ENCODE measurements at places on chromosomes 3 and 15.

- no peaks in the 10 kb centered on the region for H3K36me3 ChIP-seq
- no peaks in the 10 kb centered on the region for H3K27me3 ChIP-seq
- no peak overlapping the region for H3K4me3 ChIP-seq
- H3K4me1 ChIP-seq = no peaks in the 10 kb centered on the region
Observed at GRCh38 chr3:174417573-174417972, 441.6 kb upstream of the NAALADL2 start.

GRCh38 chr3:182596676-182597410 lies 196.5 kb upstream of the ATP11B start:
- no peak for DNase-seq
- H3K4me1 ChIP-seq = no peaks in the 10 kb centered on the region
- H3K36me3 ChIP-seq = no peaks in the 10 kb centered on the region

GRCh38 chr15:91866971-91867372 lies 13.5 kb downstream of the SLCO3A1 start:
- H3K4me3 ChIP-seq = no peak overlapping the region
- peaks cover 66% of the 10 kb centered on the region for H3K4me1 ChIP-seq
- H3K36me3 ChIP-seq = peaks cover 4% of the 10 kb centered on the region
- H3K27ac ChIP-seq = no peak overlapping the region
- DNase-seq = no peak

DNA sequence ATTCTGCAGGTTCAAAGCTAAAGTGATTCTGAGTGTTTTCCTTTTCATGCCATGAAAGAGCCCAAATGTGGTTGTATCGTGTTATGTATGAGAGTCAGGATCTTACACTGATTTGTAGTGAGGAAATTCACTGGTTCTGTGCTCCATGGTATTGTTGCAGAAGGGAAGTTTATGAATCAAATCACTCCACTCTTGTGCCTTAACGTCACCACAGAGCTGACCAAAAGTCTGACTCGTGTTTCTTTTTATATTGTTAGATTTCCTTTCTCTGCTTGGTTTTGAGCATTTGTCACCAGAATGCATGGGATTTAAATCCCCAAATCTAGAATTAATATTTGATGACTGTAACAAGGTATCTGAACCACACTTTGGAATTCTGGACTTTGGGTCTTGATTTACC lies 29.1 kb upstream of the SLC30A4 start:
- H3K36me3 ChIP-seq = no peaks in the 10 kb centered on the region
- peaks cover 17% of the 10 kb centered on the region for H3K27me3 ChIP-seq
- DNase-seq = no peak

GRCh38 chr3:7393944-7394605 lies 533.2 kb downstream of the GRM7 start:
- no peak overlapping the region for H3K27ac ChIP-seq
- no peak for DNase-seq
- no peaks in the 10 kb centered on the region for H3K36me3 ChIP-seq
- no peak overlapping the region for H3K4me3 ChIP-seq
- no peaks in the 10 kb centered on the region for H3K4me1 ChIP-seq

- no peaks in the 10 kb centered on the region for H3K36me3 ChIP-seq
- peaks cover 39% of the 10 kb centered on the region for H3K27me3 ChIP-seq
- DNase-seq = no peak
- H3K4me1 ChIP-seq = peaks cover 5% of the 10 kb centered on the region
- H3K27ac ChIP-seq = no peak overlapping the region
Observed at GRCh38 chr3:130761730-130762311, 15.2 kb upstream of the PIK3R4 start.

- no peak overlapping the region for H3K27ac ChIP-seq
- H3K4me3 ChIP-seq = no peak overlapping the region
- H3K4me1 ChIP-seq = no peaks in the 10 kb centered on the region
- no peaks in the 10 kb centered on the region for H3K27me3 ChIP-seq
- no peak for DNase-seq
Observed at GRCh38 chr3:196518966-196519717, 4.0 kb upstream of the SMCO1 start.

GRCh38 chr15:93040288-93041158 lies 48.5 kb downstream of the RGMA start:
- H3K4me1 ChIP-seq = peaks cover 4% of the 10 kb centered on the region
- H3K36me3 ChIP-seq = no peaks in the 10 kb centered on the region
- no peak overlapping the region for H3K27ac ChIP-seq
- H3K27me3 ChIP-seq = peaks cover 3% of the 10 kb centered on the region
- DNase-seq = no peak

DNA sequence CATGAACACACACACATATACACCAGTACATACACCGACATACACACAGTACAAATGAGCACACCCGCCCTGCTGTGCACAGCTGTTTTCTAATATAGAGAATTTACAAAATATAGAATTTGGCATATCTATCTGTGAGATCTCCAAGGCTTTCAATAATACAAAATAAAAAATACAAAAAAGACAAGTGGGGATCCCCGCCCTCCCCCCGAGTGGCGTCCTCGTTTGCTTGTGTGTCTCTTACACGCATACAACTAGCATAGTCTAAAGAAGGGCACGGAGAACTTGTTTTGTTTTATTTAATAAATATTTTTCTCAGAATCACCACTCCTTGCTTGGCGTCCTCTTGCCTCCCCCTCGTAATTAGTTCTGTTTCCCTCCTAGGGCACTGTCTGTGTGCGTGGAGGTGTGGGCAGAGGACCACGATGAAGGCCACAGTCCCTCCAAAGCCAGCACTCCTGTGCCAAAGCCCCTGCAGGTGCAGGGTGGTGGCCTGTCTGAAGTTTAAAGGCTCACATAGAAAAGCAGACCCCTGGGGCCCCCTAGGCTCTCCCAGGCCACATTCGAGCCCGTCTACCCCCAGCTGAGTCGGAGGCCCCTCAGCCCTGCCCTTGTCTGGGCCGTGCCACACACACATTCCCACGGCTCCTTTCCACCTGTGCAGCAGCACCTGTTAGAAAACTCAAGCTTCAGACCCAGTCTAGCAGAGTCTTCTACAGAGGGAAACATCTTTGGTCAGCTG lies 82.1 kb downstream of the SEC22A start:
- no peaks in the 10 kb centered on the region for H3K27me3 ChIP-seq
- no peak overlapping the region for H3K4me3 ChIP-seq
- DNase-seq = no peak
- peaks cover 3% of the 10 kb centered on the region for H3K36me3 ChIP-seq

DNA sequence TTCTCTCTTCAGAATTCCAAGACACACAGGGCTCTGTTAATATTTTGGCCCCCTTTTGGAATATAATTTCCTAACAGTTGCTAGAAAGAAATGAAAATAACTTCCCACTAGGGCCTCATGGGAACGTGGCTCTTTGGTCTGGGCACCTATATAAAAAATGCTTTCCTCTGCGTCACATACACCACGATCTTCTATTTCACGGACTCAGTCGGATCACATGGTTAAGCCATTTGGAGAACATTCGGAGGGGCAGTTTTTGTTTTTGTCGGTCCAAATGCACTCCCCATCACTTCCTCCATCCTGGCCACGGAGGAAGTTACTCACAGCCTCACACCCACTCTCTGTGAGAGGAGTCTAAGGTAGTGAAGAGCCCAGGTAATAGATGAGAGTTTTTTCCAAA lies 21.0 kb downstream of the TMEM44 start:
- H3K36me3 ChIP-seq = peaks cover 3% of the 10 kb centered on the region
- DNase-seq = no peak
- H3K4me3 ChIP-seq = no peak overlapping the region
- peaks cover 3% of the 10 kb centered on the region for H3K4me1 ChIP-seq
- H3K27ac ChIP-seq = no peak overlapping the region

GRCh38 chr3:194871864-194872668 lies 186.4 kb downstream of the FAM43A start:
- H3K36me3 ChIP-seq = no peaks in the 10 kb centered on the region
- H3K27ac ChIP-seq = no peak overlapping the region
- DNase-seq = no peak
- H3K4me3 ChIP-seq = no peak overlapping the region
- no peaks in the 10 kb centered on the region for H3K4me1 ChIP-seq
- H3K27me3 ChIP-seq = peaks cover 14% of the 10 kb centered on the region

GRCh38 chr3:28150465-28151206 lies 90.8 kb upstream of the CMC1 start:
- H3K36me3 ChIP-seq = no peaks in the 10 kb centered on the region
- no peak for DNase-seq
- H3K4me3 ChIP-seq = no peak overlapping the region
- H3K27ac ChIP-seq = no peak overlapping the region

DNA sequence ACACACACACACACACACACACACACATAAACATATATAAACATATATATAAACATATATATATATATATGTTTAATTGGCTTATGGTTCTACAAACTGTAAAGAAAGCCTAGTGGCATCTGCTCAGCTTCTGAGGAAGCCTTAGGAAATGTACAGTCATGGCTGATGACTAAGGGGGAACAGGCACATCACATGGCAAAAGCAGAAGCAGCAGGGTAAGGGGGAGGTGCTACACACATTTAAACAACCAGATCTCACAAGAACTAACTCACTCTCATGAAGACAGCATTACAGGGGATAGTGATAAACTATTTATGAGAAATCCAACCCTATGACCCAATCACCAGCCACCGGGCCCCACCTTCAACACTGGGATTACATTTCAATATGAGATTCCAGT lies 922.9 kb downstream of the SI start:
- H3K36me3 ChIP-seq = no peaks in the 10 kb centered on the region
- no peak overlapping the region for H3K4me3 ChIP-seq
- H3K4me1 ChIP-seq = no peaks in the 10 kb centered on the region
- H3K27me3 ChIP-seq = no peaks in the 10 kb centered on the region
- no peak for DNase-seq
- no peak overlapping the region for H3K27ac ChIP-seq

- no peak overlapping the region for H3K4me3 ChIP-seq
- H3K27me3 ChIP-seq = peaks cover 11% of the 10 kb centered on the region
- H3K36me3 ChIP-seq = no peaks in the 10 kb centered on the region
- no peak for DNase-seq
- H3K27ac ChIP-seq = no peak overlapping the region
- H3K4me1 ChIP-seq = no peaks in the 10 kb centered on the region
Observed at GRCh38 chr15:29685156-29686078, 136.9 kb downstream of the TJP1 start.

DNA sequence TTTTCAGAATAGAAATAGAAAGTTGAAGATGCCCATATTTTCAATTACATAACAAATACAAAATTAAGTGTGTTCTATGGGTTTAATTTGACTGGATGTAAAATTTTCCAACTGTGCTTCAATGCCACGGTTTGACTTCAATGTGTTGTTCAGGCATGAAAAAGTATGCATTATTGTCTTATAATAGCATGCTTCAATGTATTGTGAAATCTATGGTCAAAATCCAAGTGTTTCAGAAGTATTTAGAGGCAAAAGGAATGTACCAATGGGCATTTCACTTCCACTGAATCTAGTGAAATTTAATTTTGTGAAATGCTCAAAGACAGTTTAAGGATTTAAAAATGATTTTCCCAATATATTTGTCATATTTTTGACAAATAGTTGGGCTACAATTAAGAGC lies 16.0 kb downstream of the NEK10 start:
- no peaks in the 10 kb centered on the region for H3K36me3 ChIP-seq
- no peak overlapping the region for H3K4me3 ChIP-seq
- H3K4me1 ChIP-seq = peaks cover 4% of the 10 kb centered on the region
- no peak overlapping the region for H3K27ac ChIP-seq

DNA sequence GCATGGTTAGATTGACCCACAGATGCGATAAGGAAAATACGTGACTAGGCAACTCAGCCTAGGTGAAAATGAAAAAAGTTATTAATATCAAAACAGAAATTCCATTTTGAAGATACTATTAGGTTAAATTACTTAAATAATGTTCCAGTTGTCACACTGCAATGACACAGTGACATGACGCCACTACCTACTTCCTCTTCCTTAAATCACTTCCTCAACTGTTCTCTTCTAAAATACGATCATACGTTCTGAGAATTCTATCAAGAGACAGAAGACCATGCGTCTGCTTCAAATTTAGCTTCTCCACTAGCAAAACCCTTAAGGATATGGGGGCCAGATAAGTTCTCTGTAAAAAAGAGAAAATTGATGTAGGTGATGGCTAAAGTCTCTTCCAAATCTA lies 18.2 kb downstream of the CMTM6 start:
- H3K36me3 ChIP-seq = peaks cover 49% of the 10 kb centered on the region
- peak overlapping the region; percentile 47 for H3K27ac ChIP-seq
- no peak for DNase-seq
- H3K4me3 ChIP-seq = no peak overlapping the region
